ENCODE measurements at places on chromosomes 7 and 10.

- DNase-seq = no peak
Measured at GRCh38 chr10:122327237-122328206, 47.0 kb upstream of the PLEKHA1 start.

DNA sequence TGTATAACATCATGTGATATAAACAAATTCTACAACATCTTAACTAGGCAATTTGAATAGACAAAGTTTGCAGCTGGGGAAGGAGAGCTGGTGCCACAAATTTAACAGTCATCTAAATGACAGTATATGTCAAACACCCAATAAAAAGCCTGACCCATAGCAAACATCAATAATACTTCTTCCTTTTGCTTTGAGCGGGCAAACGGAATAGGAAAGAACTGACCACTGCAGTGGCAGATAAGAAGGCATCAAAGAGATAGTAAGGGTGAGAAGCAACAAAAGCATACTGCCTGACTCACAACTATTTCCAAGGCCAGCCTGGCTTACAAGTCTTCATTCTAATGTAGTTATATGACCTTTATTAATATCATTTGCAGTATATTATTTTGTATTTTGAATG, 99.9 kb downstream of the LRRN3 start:
- no peak for DNase-seq

DNA sequence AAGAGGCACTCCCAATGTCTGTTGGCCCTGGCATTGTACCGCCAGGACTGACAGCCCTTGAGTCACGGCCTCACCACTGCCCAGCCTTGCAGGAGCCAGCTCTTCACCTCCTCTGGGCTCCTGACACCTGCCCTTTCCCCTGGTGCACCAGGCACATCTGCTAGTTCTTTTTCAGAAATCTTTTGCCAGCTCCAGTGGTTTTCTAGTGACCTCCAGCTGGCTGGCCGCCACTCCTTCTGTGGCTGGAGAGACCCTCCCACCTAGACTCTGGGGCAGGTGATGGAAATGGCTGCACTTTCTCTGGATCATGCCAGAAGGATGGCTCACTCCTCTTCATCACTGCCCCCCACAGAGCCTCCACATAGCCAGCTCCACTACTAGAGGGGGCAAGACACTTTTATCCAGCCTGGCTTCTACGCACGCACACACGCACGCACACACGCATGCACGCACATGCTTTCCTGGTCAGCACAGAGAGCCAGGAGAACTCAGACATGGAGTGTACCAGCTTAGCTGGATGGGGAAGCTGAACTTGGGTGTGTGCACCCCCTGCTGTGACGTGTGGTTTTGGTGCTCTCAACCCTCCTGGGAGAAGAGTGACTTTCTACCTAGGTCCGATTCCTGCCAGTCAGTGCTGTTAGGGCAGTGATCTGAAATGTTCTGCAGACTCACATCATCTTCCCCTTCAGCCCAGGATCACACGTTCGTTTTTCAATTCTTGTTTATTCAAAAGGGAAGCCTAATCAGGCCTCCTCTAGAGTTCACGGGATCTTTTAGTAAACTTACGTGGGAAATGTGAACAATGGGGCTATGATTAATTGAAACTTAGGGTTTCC, 222.0 kb downstream of the PRPF18 start:
- DNase-seq = peak; percentile 40

- no peak for DNase-seq
Measured at GRCh38 chr7:138670594-138670993, 30.6 kb downstream of the SVOPL start.

DNA sequence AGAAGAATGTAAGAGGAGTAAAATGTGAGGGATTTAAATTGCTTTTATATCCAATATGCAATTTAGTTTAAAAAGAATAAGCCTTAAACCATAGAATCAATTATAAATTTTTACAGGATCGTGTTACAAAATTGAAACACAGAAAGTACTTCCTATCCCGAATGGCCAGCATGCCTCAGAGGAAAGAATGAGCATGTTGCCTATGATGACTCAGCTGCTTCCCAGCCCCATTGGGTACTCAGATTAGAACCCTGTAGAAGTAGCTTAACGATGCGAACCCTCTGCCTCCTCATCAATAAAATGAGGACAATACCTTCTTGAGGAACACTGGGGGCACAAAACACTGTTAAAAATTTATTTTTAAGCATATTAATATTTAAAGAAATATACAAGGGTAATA, 113.4 kb upstream of the CDK1 start:
- peak; percentile 42 for DNase-seq

Data from fibroblast of upper back skin (primary cell).